ENCODE measurements at places on chromosomes 13 and 19. TPM values are rescaled to one million over a fixed set of nuclear protein-coding genes. Genes with fewer than 3 reads are reported as not detected.

DNA sequence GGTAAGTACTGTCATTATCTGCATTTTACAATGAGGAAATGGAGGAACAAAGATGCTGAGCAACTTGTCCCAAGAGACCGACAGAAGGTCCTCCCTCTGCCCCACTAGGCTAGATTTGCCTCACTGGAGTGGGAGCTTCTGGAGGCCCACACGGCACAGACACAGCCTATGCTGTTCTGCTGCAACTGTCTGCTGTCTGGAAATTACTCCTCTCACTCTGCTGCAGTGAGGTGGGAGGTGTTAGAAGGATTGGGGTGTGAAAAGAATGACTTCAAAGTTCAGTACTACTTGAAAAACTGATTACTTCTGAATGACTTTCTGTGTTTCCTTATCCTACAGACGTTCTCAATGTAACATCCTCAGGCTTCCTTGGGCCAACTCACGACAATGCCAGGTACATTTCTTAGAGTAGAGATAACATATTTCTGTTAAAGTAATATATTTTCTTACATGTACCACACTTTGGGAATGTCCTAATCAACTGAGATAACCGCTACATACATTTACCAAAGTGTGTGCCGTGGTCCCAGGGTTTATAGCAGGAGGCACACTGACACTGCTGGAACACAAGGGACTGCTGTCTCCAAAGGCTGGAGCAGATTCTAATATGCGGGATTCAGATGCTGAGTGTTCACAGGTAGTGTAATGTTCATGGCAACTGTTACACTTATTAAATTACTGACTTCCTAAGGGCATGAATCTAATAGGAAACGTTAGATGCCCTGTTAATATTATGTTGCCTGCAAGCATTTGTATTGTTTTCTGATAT lies 53.5 kb upstream of the WASF3 start:
- peak overlapping the region; percentile 85 for H3K27ac ChIP-seq
- no peaks in the 10 kb centered on the region for H3K36me3 ChIP-seq
- DNase-seq = no peak
- H3K27me3 ChIP-seq = no peaks in the 10 kb centered on the region
- H3K4me1 ChIP-seq = peaks cover 35% of the 10 kb centered on the region
- no peak overlapping the region for H3K4me3 ChIP-seq

DNA sequence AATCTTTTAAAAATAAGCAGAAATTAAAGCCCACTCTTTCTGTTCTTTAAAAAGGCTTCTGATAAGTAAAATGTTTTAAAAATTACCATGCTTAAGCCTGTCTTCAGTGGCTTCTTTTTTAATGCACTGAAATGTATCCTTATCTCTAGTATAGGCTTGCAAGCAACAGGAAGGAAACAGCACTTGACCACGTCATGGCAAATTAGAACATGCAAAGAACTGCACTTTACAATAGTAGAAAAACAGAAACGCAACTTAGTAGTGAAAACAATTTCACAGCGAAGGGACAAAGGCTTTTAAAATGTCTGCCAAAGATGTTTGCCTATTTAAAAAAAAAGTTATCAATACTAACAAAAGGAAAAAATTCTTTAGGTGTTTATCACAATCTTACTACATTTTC lies 36.3 kb downstream of the ELF1 start:
- peak; percentile 44 for DNase-seq
- H3K36me3 ChIP-seq = peaks cover 5% of the 10 kb centered on the region
- H3K27ac ChIP-seq = peak overlapping the region; percentile 40
- peaks cover 27% of the 10 kb centered on the region for H3K4me1 ChIP-seq

DNA sequence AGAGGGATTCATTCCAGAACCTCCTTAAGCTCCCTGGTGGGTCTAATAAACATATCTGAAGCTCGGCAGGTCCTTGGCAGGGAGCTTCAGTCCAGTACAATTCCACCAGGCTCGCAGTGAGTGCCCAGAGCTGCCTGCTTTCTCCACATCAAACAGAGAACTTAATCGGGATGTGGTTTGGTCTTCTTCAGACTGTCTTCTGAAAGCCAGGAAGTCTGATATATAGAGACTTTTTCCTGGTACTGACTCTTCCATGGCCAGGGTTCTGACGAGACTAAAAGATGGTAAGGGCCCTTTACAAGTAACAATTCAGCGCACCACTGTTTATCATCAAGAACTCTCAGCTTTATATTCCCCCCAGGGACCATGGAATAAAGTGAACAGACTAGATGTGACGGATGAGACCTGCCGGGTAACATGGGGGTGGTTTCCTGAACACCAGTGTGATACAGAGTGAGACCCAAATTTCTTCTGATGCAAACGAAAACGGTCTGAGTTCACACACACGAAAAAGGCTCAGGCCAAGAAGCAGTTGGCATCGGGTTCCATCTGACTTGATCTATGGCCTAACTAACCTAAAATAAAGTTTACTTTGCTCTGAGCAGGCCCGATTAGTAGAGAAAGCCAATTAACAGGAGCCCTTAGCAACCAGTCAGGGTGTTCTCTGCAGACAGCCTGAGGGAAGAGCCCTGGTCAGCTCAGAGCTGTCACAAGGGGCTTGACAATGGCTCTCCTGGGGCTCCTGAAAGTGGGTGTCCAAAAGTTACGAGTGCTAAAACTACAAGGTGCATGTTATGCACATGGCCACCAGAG lies 29.0 kb downstream of the RANBP3 start:
- DNase-seq = no peak
- H3K27me3 ChIP-seq = no peaks in the 10 kb centered on the region
- H3K4me3 ChIP-seq = no peak overlapping the region

GRCh38 chr19:2080336-2080988 lies 15.7 kb downstream of the MOB3A start:
- peaks cover 8% of the 10 kb centered on the region for H3K4me1 ChIP-seq
- H3K27ac ChIP-seq = no peak overlapping the region

The SPACA4 gene
- total RNA-seq = not detected

The CHST8 gene
- total RNA-seq = 0.89 TPM

The FPR2 gene
- not detected for total RNA-seq

DNA sequence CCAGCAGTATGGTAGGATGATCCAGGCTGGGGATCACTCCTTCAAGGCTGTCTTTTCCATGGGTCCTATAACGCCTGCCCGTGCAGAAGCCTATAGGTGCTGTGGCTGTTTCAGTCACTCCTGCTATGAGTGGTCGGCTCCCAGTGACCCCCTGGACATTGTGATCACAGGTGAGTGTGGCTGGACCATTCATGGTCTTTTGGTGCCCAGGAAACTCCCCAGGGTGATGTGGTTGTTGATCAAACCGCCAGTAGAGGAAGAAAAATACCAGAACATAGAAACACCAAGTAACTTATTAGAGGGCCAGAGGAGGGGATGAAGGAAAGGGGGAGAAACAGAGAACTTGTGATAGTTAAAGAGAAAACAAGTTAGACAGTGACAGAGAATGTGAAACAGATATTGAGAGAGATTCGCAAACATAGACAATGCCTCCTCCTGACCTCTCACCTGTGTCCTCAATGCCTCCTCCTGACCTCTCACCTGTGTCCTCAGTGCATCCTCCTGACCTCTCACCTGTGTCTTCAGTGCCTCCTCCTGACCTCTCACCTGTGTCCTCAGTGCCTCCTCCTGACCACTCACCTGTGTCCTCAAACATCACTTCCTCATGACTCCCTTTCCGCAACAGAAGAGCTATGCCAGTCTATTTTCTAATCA lies 19.4 kb downstream of the LAIR2 start:
- H3K27me3 ChIP-seq = no peaks in the 10 kb centered on the region
- no peak overlapping the region for H3K27ac ChIP-seq
- no peak overlapping the region for H3K4me3 ChIP-seq

DNA sequence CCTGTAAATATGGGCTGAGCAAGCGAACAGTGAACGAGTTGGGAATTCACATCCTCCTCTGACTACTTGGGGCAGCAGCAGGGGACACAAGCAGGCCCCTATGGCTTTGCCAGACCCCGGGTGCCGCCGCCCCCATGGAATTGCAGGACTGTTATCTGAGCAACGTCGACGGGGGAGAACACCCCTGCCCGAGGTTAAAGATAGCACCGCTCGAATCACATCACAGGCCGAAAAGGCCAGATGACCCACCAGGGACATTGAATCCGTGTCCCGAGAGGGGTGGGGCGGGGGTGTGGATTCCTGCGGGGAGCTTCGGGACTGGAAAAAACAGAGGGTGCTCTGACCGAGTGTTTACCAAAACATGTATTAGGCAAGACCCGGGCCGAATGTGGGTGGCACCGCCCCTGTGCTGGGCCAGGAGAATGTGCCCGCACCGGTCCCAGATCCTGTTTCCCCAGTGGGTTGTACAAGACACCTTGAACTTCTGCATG lies 9.1 kb downstream of the FEM1A start:
- H3K27me3 ChIP-seq = no peaks in the 10 kb centered on the region
- H3K27ac ChIP-seq = no peak overlapping the region
- H3K4me1 ChIP-seq = no peaks in the 10 kb centered on the region

- peaks cover 18% of the 10 kb centered on the region for H3K4me1 ChIP-seq
- H3K27me3 ChIP-seq = no peaks in the 10 kb centered on the region
- peak overlapping the region; percentile 83 for H3K27ac ChIP-seq
Measured at GRCh38 chr19:44955505-44956439, 592 bp downstream of the CLPTM1 start.

GRCh38 chr13:112891477-112892401 lies 77.3 kb upstream of the MCF2L start:
- H3K36me3 ChIP-seq = no peaks in the 10 kb centered on the region
- H3K4me1 ChIP-seq = no peaks in the 10 kb centered on the region
- H3K27ac ChIP-seq = no peak overlapping the region
- no peak for DNase-seq
- peaks cover 46% of the 10 kb centered on the region for H3K27me3 ChIP-seq

The TRMT1 gene
- total RNA-seq = 33.0 TPM

- no peak for DNase-seq
- no peak overlapping the region for H3K27ac ChIP-seq
- peaks cover 8% of the 10 kb centered on the region for H3K36me3 ChIP-seq
Measured at GRCh38 chr19:5086725-5087439, 118.0 kb downstream of the KDM4B start.

GRCh38 chr13:100176801-100177400 lies 88.0 kb downstream of the PCCA start:
- peak; percentile 10 for DNase-seq
- H3K4me3 ChIP-seq = no peak overlapping the region
- no peaks in the 10 kb centered on the region for H3K4me1 ChIP-seq
- no peaks in the 10 kb centered on the region for H3K27me3 ChIP-seq

Measured in GM23248 (cell line).